ENCODE measurements at places on chromosomes 6 and 20.
A peak's percentile ranks its signal among the peaks of the same experiment; 100 is the strongest.

DNA sequence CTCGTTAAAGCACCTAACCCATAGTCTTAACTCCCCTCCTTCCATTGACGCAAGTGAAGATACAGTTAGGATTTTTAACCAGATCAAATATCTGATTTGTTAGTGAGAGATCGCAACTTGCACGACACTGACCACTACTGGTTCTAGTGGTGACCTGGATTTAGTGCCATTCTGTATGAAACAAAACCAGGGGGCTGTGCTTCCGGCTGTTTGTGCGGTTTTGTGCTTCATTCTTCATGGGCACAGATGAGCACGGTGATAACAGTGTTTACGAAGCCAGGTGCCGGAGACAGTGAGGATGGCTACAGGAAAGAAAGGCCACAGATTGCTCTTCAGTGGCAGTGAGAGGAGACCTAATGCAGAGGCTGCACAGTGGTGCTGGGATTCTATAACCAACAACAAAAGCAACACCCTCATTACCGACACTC lies 75.5 kb downstream of the NOL4L start:
- DNase-seq, result no peak

GRCh38 chr6:11917951-11918738 lies 94.0 kb upstream of the HIVEP1 start:
- DNase-seq, result no peak

GRCh38 chr6:25112322-25112773 lies 166.8 kb upstream of the CARMIL1 start:
- DNase-seq, result no peak

DNA sequence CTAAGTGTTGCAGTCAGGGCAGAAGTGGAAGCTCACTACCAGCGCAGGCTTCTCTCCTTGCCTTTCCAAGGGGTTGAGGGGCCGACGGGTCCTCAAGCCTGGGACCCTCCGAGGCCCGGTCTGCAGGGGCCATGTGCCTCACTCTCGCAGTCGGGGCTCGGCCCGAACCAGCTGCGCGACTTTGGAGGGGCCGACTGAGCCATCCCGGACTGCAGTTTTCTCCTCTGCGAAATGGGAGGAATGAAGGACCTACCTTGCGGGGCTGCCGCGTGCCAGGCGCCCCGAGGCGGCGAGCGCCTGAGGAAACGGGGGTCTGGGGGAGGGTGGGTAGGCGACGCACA lies 5.6 kb downstream of the LZTS3 start:
- no peak for DNase-seq

DNA sequence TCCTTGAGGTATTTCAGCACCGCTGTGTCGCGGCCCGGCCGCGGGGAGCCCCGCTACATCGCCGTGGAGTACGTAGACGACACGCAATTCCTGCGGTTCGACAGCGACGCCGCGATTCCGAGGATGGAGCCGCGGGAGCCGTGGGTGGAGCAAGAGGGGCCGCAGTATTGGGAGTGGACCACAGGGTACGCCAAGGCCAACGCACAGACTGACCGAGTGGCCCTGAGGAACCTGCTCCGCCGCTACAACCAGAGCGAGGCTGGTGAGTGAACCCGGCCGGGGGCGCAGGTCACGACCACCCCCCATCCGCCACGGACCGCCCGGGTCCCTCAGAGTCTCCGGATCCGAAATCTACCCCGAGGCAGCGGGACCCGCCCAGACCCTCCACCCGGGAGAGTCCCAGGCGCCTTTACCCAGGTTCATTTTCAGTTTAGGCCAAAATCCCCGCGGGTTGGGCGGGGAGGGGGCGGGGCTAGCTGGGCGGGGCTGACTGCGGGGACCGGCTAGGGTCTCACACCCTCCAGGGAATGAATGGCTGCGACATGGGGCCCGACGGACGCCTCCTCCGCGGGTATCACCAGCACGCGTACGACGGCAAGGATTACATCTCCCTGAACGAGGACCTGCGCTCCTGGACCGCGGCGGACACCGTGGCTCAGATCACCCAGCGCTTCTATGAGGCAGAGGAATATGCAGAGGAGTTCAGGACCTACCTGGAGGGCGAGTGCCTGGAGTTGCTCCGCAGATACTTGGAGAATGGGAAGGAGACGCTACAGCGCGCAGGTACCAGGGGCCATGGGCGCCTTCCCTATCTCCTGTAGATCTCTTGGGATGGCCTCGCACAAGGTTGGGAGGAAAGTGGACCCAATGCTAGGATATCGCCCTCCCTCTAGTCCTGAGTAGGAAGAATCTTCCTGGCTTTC lies 693 bp downstream of the HLA-F start:
- no peak for DNase-seq

- no peak for DNase-seq
Measured at GRCh38 chr6:140253096-140253495, 878.6 kb upstream of the CITED2 start.

GRCh38 chr6:105430685-105431084 lies 27.8 kb upstream of the PREP start:
- no peak for DNase-seq

GRCh38 chr20:49379338-49379737 lies 101.5 kb upstream of the ZNFX1 start:
- DNase-seq, result no peak

DNA sequence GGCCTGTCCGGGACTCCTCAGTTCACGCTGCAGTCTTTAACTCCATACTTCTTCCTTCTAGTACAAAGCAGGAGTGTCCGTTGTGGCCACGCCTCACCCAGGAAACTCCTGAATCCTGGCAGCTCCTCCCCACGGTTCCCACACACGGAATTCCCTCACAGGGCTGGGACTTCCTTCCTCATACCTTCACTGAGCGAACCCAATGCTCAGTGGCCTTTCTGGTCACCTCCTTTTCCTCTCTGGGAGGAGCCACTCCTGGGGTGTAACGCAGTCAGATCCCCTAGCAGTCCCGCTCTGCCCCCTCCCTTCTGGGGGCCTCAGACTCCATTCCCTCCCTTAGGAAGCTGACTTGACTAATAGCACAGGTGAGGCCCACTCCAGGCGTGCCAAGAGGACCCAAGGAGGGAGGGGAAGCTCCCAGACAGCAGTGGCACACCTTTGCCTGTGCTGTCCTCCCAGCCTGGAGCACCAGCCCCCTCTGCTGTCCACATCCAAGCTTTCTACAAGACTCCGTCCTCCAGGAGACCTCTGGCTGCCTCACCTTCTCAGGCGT lies at the start of gene SLC52A3:
TSS of gene SLC52A3 (minus strand) at position 75 of the 553 bp plus-strand sequence. CDS start 2,726 bp downstream, outside the sequence.
- DNase-seq, result no peak

DNA sequence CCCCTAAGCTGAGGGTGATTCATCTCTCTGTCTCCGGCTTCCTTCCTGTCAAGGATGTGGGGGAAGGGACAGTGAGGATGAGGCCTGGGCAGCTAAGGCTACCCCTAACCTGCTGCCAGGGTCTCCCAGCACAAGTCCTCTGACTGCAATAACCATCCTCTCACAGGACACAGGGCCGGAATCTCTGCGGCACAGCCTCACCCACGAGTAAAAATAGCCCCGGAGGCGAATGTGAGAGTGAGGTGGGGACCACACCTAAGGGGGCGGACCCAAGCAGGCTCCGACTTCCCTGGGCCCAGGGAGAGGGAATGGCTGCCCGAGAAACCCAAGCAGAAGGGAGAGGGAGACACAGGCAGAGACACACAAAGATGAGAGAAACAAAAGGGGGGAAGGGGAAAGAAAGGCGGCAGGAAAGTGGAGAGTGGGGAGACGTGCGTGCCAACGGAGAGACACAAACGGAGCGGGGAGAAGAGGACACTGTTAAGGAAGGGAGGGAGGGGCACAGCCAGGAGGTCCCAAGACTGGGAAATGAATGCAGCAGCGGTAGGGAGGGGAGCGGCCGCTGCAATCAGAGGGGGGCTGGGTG lies 1.4 kb downstream of the CLIC1 start:
- DNase-seq, result no peak

GRCh38 chr6:168415098-168415992 lies 25.6 kb upstream of the SMOC2 start:
- DNase-seq, result no peak

DNA sequence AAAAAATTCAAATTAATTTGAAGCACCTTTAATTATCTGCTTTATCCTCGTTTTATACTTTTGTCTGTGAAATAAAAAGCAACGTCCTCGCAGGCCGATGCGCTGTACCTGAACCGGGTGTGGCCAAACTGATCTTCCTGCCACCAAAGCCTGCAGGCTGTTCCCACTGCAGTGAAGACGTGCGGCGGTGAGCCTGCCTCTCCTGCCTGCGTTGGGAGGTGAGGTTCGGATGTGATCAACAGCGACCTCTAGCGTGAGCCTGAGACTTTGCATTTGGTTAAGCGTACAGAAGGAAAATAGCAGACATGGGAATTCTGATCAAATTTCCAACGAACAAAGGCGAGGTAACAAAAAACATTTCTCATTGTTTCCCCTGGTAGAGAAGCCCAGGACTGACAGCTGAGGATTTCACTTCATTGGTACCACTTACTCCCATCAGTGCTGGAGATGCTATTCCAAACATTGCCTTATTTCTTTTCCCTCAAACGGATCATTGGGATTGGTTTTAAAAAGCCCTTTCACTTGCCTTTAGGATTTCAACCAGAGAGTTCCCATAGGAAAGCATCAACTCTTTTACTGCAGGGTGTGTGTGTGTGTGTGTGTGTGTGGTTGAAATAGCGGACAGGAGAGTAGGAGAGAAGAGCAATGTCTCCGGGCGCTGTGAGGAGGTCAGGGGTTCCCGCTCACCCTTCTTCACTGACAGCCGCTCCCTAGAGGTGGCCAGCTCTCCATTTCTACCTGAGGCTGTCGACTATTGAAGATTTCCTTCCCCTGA lies 56.6 kb upstream of the CCN6 start:
- DNase-seq, result peak; percentile 48

- no peak for DNase-seq
Measured at GRCh38 chr6:40569162-40569910, 17.8 kb downstream of the LRFN2 start.

DNA sequence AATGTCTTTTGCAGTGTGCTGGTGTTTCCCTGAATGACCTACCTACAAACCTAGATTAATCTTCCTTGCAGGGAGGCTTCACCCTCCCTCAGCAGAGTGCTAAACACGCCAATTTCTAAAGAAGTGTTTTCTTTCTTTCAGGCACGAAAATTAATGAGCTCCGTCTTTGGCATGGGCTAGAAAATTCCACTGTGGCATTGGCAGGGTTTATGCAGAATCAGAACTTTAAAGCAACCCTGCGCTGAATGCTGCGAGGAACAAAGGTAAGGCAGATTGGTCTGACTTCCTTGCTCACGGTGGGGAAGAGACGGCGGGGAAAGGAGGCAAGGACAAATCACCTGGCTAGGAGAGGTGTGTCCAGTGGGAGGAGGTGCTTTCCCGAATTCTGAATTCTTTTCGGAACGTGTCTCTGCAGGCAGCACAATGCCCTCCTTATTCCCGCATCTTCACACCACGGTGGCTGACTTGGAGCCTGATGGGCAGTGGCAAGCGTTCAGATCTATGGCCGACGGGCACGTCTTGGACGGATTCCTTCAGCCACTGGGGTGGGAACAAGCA lies 6.2 kb upstream of the BANF2 start:
- no peak for DNase-seq

DNA sequence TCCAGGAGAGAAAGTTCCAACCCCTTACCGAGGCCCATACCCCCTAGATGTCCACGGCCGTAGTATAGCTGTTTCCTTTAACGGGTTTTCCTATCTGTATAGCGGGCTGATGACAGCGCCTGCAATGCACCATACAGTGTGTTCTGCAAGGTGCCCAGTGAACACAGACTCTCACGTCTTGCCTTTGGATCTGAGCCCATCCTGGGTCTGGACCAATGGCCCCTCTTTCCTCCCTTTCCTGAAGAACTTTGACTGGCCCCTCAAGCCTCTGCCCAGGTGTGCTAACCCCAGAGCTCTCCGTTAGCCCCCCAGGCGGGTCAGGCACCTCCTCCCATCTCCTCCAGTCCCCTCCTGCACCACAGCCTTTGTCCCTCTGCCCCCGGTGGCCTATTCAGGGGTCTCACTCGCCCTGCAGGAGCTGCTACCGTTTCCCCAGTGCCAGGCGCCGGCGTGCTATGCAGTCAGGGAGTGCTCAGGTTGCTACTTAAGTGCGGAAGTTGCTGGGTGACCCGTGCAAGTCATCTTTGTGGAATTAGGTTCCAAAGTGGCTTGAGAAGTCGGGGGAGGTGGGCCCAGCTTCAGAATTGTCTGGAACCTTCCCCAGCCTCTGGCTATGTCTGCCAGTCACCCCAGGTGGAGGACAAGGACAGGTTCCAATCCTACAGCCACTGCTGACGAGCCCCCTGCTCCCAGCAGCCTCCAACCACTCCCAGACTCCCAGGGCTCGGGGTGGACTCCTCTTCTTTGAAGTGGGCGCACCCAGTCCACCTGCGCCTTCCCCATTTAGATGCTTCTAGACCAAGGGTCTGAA lies 35.0 kb upstream of the ZBP1 start:
- no peak for DNase-seq

DNA sequence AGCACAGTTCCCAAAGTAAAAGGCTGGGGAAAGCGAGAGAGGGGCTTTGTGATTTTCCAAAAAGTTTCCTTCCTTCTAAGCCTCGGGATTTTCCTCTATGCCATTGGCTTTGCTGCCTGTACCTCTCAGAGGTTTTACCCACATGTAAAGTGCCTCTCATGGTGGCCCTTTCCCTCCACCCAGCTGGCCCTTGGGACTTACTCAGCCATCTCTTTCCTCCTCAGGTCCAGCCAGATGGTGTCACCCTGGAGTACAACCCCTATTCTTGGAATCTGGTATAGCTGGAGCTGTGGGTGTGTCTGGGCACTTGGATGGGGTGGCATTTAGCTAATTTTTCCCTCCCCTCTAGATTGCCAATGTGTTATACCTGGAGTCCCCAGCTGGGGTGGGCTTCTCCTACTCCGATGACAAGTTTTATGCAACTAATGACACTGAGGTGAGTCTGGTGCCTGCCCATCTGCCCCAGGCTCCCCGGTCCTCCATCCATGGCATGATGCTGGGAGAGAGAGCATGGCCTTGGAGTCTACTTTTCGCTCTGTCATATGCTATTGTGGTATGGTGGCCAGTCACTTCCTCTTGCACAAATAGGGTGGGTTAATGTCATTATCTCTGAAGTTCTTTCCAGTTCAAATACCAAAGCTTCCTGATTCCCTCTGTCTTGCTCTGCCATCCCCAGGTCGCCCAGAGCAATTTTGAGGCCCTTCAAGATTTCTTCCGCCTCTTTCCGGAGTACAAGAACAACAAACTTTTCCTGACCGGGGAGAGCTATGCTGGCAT lies 1.1 kb downstream of the CTSA start:
- DNase-seq, result no peak

- DNase-seq, result peak; percentile 99
Measured at GRCh38 chr6:148599967-148600426, 146.8 kb upstream of the UST start.

GRCh38 chr6:127083963-127084310 lies 34.5 kb upstream of the RSPO3 start:
- DNase-seq, result no peak

GRCh38 chr6:34055223-34055933 lies 90.5 kb downstream of the GRM4 start:
- DNase-seq, result peak; percentile 15

GRCh38 chr20:62737271-62737811 lies 28.7 kb downstream of the NTSR1 start:
- DNase-seq, result no peak

DNA sequence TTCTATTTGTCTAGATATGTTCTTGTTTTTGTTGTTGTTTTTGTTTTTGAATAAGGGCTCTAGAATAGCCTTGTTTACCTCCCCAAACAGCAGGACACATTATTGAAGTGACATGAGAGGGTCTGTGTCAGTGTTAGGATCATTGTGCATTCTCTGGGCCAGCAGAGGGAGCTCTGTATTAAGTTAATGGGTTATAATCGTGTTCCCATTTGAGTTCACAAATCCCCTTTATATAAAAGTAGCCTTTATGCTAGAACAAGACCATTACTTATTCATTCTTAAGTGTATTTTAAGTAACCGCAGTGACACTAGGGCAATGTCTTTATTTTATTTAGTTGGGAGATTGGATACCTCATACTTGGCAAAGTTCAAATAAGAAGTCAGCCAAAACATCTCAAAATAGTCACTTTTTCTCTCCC lies 44.8 kb downstream of the STK4 start:
- no peak for DNase-seq

- DNase-seq, result no peak
Measured at GRCh38 chr6:7938562-7939183, 28.1 kb upstream of the TXNDC5 start.

All from iPS DF 19.7 (cell line).